ENCODE measurements at places on chromosomes 1 and 21.

DNA sequence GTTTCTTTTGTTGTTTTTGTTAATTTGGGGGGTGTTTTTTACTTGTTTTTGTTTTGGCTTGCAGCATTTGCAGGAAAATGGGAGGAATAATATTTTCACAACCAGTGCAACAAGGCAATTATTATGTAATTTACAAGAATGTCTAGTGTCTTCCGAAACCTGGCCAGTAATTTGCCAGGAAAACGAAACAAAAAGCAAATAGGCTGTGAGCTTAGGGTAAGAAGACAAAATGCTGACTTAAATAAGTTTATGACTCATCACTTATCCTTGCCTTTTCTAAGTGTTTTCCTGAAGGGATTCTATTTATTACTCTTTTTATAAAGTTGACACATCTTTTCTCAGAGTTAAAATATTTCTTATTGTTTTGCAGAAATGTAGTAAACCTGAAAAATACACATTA lies 49.8 kb downstream of the KCNT2 start:
- DNase-seq = no peak

- no peak for DNase-seq
Observed at GRCh38 chr1:213987927-213988506, at the start of gene PROX1. Gene PROX1, plus strand, starts transcription at chr1:213987973. Its CDS starts 8,563 bp downstream, at chr1:213996536.

GRCh38 chr21:29074783-29075182 lies 1.3 kb upstream of the CCT8 start:
- DNase-seq = no peak

GRCh38 chr1:225617479-225617878 lies 35.4 kb downstream of the ENAH start:
- DNase-seq = no peak

GRCh38 chr21:14942801-14943490 lies 121.9 kb downstream of the NRIP1 start:
- DNase-seq = no peak

DNA sequence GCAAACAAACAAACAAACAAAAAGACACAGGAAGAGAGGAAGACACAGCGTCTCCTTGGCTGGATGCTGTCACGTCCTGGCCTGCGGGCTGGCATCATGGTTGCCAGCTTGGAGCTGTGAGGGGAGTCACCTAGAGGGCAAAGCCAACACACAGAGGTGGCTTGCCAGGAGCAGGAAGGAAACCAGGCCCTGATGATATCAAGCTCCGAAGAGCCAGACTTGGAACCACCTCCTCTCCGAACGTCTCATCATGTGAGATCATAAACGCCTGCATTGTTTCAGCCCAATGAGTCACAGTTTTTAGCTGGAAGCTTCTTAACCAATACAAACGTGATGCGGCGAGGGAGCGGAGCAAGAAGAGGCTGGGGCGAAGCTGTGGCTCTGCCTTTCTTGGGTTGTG lies 8.7 kb downstream of the PLA2G2D start:
- DNase-seq = no peak

DNA sequence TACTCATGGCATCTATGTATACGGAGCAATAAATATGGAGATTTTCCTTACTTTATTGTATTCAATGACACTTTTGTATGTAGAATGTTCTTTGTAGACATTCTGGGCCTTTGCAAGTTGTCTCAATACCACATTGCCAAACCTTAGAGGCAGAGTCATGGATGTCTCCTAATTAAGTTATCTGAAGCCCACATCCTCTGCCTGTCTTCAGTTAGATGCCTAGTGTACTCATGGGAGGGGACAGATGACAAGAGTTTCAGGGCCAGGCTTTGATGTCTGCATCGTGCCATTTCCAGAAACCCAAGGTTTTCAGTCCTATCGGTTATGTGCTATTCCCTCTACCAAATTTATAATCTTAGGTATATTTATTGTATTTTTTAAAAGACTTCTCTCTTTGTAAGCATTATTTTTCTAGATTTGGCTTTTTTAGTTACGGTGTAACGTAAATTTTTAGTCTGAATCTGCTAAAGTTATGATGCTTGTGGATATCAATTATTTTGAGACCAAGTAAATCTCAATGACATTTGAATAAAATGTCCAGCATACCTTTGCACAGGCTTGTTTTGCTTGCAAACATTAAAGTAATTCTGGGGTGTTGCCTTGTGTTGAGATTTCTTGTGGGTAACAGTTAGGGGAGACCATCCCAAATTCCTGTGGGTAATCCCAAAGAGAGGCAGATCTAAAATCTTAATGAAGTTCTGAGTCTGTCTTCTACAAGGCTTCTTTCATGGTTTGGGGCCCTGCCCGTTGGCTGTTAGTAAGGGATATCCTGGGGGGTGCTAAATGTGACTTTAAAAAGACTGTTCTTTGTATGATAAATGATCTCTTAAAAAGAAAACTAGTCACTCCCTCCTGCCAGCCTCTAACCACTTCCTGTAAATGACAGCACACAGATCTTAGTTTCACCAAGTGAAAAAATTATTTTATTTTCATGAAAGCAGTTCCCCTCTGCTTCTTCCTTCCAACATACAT lies 8.0 kb upstream of the MACF1 start:
- DNase-seq = no peak

DNA sequence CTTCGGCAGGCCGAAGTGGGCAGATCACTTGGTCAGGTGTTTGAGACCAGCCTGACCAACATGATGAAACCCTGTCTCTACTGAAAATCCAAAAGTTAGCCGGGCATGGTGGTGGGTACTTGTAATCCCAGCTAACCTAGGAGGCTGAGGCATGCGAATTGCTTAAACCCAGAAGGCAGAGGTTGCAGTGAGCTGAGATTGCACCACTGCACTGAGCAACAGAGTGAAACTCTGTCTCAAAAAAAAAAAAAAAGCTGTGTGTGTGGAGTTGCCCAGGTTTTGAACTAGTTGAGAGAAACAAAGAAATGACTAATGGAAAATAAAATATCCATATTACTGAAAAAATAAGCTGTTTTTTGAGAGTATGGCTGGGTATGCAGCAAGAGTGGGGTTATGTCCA lies 100.2 kb downstream of the GTF2B start:
- DNase-seq = no peak

- no peak for DNase-seq
Observed at GRCh38 chr1:155999964-156000363, 20.8 kb downstream of the SSR2 start.

DNA sequence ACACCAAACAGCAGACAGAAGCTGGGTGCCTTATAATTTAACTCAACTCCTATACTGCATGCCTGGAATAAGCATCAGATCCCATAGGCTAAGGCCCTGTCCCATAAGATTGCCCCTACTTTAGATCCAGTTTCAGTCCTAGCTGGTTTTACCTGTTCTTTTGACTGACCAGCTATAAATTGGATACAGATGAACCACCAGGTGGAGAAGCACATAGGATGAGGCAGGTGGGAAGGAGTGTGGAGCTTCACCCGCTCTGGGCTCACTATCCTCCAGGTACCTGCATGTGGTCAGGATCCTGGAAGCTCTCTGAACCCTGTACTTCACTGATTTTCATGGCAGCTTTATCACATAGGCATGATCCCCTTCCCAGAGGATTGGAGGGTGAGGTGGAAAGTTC lies 51.3 kb downstream of the MAST2 start:
- DNase-seq = no peak

DNA sequence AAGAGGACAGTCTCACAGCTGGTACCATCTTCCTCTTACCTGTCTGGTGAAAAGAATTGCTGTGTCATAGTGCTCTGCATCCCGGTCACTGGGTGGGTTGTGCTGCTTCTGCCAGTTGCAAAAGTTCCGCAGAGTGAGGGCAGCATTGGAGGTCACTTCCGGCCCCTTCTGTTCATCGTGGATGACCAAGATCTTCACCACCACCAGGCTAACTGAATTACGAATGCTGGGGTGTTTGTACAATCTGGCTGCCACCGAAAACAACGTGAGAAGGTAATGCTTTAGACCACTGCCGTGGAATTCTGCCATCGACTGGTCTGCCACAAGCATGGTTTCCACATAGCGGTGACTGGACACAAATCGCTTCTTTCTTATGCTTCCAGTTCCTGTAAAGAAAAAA lies 2.9 kb downstream of the ADAMTS1 start:
- no peak for DNase-seq

DNA sequence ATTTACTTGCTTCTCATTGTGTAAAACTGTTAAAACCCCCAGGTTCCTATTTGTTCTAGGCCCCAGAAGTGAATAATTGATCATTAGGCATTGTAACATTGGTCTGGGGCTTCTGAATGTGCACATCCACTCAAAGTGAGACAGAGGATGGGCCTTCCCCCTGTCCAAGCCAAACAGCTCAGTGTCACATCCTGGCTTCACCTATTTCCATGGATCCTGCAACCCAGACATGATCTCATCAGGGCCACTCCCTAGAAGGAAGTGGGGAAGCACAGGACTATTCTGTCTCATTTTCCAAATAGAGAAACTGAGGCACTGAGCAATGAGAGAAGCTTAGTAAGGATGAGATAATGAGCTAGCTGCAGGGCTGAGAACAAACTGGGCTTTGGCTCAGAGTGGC lies 47.4 kb upstream of the TSPAN2 start:
- DNase-seq = no peak

DNA sequence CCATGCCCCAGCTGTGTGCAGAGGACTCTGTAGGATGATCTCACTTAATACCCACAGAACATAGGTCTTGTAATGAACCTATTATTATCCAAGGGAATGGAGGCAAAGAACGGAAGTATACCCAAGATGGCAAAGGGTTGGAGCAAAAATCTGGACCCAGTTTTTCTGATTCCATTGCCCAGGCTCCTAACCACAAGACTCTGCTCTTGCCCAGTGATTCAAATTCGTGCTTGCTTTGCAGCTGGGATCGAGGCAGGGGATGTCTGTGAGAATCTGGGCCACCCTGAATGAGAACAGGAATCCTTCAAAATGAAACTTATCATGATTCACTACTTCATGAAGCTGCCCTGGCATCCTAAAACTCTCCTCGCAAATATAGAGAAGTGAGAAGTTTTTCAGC lies 97.5 kb upstream of the KCNJ6 start:
- DNase-seq = no peak

DNA sequence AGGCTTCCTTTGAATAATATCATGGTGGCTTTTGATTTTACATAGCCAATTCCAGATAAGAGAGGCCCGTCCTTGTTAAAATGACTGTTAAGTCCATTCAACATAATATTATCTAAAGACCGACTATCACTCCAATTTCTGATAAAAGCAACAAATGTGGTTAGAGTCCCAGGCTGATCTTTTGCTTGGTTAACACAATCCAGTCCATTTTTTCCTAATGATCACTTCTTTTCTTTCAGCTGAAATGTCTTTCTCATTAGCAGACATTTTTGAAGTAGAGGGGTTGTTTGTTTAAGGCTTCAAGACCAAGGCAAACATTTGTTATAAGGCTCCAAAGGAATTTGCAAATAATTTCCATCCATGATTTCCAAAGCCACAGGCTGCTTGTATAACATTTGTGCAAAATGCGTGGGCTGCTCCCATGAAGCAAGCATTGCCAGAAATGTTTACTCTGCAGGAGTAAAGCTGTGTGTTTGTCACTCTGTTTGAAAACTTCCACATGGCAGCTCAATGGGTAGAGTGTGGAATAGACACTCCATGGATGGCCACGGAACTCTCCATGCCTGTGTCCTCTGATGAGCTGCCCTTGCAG lies 111.5 kb downstream of the PSMG1 start:
- DNase-seq = no peak

DNA sequence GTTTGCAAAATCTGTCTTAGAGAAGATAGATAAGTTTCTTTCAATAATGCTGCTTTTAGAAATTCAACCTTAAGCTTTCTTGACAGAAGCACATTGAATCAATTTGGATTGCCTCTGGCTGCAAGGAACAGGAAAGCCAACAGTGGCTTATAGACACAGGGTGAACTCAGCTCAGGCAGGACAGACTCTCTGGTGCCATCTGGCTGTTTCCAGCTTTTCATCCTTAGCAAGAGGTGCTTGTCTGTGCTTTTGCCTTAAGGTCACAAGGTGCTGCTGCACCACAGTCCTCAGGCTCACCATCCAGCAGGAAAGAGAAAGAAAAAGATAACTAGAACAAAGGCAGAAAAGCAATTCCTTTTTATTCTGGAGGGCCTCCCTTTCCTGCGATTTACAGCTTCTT lies 93.7 kb upstream of the ETS2 start:
- no peak for DNase-seq

GRCh38 chr1:232650418-232650817 lies 20.5 kb upstream of the SIPA1L2 start:
- DNase-seq = no peak

DNA sequence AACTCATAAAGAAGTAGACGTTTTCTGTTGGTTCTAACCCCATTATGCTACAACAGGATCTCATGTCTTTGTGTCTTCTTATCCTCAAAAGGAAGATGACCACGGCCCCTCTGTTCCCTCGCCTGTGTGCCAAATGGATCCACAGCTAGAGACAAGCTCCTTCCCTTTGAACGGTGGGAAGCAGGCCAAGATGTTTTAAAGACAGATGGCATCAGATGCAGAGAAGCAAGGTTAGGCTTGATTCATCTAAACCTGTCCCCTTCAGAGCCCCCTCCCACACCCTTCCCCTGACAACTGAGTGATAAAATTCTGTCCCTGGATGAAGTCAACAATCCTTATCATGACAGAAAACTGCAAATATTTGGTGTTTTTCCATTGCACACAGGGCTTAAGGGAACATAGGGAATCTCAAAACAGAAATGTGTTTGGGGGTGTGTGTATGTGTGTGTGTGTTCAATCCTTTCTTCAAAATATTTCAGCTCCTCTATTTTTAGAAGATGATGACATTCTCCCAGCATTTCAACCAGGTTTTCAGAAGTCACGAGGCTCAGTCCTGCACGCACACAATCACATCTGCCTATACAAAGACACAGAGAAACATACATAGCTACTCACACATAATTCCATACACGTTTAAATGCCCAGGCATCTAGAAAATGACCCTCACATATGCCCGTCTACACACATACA lies 27.8 kb upstream of the FMOD start:
- no peak for DNase-seq

DNA sequence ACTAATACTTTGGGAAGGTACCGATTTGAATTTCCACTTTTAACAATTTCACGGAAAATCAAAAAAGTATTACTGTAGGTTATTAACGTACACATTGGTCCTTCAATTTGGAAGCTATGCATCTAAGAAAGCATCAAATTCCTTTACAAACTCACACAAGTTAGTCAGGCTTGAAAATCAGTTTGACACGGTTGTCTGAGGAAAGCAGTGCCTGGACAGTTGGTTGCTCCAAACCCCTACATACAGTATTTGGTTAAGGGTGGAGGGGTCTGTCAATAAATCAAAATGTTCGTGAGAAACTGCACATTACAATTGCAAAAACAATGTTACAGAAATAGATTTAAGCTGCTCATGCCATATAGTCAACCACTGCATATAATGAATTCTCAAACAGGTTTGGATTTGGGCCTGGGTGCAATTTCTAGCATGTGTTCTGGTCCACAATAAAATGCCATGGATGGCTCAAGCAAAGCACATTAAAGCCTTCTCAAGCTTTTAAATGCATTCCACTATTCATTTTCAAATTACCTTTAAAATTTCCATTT lies 19.9 kb upstream of the RBM34 start:
- no peak for DNase-seq

DNA sequence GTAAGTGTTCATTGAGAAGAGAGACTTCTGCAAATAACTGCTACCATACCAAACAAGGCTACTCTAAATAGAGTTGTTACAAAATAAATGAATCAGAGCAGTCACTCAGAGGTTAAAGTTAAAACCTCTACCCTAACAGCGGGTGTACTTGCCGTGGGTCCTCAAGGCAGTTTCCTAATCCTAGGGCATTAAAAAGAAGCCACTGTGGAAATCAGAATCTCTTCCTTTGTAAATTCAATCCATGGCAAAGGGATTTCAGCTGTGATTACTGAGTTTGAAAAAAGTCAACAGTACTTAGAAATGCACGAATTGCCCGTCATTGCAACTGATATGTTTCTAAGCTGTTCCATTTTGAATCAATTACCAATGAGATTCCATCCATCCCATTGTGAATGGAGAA lies 13.5 kb downstream of the TBX15 start:
- DNase-seq = no peak
